Tibial artery (tissue), 4 donors: ENCODE measurements at places on chromosomes 5 and 9.

DNA sequence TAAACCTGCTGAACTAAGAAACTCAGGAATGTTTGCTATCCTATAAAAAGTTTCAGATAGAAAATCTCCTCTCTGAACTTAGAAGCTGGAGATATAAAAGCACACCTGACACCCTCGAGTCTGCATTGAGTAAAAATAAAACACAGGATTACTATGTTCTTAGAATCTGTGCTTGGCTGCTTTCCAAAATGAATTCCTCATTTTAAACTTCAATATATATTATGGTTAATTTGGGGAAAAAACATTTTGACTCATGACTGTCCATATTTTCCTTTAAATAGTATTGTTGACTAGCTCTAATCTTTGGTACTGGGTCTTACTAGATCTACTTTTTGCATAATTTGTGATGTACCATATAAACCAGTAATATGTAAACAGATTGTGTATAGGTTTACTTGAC is 36.7 kb downstream of the FBXW2 start:
- no peaks in the 10 kb centered on the region for H3K4me1 ChIP-seq
- no peak for DNase-seq
- H3K4me3 ChIP-seq, result no peak overlapping the region
- peak overlapping the region; percentile 0 for H3K27ac ChIP-seq

DNA sequence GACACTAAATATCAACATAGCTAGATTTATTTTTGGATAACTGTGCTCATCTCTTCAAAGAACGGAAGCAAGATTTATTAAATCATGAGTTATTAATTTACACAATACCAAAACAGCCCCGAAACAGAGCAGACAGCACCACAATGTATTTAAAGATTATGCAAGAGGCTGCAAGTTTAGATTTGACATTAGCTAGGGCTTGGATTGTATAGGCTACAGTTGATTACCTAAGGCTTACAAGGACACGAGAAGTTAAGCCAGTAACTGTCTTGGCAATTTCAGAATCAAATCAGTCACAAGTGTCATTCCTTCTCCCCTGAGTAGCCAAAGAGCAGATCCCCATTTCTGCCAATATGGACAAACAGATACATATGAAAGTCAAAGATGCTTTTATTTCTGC is 152.6 kb downstream of the MED27 start:
- DNase-seq, result no peak
- H3K36me3 ChIP-seq, result no peaks in the 10 kb centered on the region
- H3K4me1 ChIP-seq, result no peaks in the 10 kb centered on the region
- H3K4me3 ChIP-seq, result no peak overlapping the region
- H3K27ac ChIP-seq, result no peak overlapping the region

DNA sequence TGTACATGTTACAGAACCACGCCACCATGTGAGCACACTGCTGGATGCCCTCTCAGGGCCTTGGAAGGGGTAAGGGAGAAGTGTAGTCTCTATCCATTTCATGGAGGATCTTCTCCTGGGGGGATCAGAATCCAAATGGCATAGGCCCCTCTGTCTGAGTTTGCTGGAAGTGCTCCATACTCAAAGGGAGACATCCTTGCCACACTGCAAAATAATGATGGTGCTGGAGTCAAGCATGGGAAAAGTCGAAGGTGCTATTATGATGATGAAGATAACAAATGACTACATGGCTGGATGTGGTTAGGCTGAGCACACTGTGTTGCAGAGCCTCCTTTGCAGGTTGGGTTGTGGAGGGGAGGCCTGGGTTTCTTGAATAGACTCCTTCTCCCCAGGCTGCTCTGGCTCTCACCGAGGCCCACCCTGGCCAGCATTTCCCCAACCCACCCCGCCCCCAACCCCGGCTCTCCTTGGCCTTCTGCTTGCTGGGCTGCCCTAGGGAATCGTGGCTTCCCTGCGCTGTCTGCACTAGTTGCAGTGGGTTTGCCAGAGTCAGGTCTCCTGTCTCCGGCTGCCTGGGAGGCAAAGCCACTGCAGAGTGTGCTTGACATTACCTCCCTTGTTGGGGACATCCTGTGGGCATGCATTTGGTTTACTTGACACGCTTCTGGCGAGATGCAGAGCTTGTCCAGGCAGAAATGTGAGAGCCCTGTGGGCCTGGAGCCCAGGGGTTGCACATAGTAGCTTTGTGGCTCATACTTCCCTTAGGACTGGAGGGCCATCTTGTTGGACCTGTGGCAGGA is 3.0 kb downstream of the MVB12B start:
- H3K36me3 ChIP-seq, result no peaks in the 10 kb centered on the region
- H3K4me3 ChIP-seq, result no peak overlapping the region
- DNase-seq, result no peak
- peaks cover 34% of the 10 kb centered on the region for H3K4me1 ChIP-seq

DNA sequence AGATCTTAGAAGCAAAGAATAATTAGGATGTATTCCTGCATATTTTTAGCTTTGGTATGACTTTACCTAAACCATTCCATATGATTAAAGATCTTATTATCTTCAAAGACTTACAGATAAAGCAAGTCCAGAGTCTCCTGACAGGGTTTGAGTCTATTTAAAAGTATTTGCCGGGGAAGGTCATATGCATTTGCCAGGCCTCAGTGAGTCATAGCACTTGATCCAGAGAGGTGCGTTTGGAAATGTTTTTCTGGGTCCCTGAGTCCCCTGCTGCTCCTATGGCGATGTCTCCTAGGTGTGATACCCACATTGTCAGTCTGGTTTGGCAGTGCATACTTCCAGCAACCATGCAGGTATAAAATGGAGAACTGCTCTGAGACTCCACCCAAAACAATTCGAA is 217.0 kb downstream of the FBXL7 start:
- no peaks in the 10 kb centered on the region for H3K27me3 ChIP-seq
- DNase-seq, result no peak
- no peak overlapping the region for H3K4me3 ChIP-seq
- H3K27ac ChIP-seq, result no peak overlapping the region
- H3K4me1 ChIP-seq, result no peaks in the 10 kb centered on the region

GRCh38 chr9:86735772-86736458 is 211.4 kb downstream of the GAS1 start:
- no peak overlapping the region for H3K4me3 ChIP-seq
- no peaks in the 10 kb centered on the region for H3K4me1 ChIP-seq
- no peak overlapping the region for H3K27ac ChIP-seq
- no peaks in the 10 kb centered on the region for H3K36me3 ChIP-seq
